Activated CD4-positive, alpha-beta T cell treated with anti-CD3 and anti-CD28 coated beads, Interleukin-2, amount 50 U/mL, for 48 hours (primary cell): ENCODE measurements at places on chromosomes 4 and X.
A peak's percentile ranks its signal among the peaks of the same experiment; 100 is the strongest.

DNA sequence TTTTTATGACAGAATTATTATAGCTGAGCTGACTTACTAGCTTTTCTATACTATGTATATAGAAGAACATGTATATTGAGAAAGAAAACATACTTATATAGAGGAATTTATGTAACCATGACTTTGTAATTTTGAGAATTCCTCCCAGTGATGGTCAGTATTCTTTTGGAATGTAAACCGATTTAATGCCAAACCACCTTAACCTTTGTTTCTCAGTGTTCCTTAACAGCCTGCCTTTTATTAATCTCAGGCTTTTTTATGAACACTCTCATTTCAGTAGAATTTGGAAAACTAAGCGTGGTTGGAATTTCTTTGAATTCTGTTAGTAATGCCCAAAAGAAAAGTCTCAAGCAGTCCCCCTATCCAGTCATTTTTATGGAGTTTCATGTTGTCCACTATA lies 47.0 kb downstream of the MOSPD2 start:
- no peak for DNase-seq

GRCh38 chr4:130025701-130026100 lies 929.7 kb downstream of the C4orf33 start:
- no peak for DNase-seq

DNA sequence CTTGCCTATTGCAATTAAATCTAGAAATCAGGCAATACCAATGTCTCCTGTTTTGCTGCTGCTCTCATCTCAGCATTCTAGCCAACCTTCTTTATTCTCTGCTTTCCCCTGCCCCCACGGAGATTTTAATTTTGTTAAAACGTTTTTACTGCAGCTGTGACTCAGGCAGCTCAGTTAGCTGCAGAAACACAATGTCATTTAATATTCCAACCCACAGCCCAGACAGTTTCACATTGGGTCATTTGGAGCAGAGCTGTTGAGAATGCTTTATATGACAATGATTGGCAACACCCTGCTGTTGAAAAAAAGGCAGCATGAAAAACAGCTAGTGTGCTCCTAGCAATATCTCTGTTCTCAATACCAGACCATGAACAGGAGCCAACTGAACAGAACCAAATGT lies 12.6 kb upstream of the SLC10A4 start:
- no peak for DNase-seq

- DNase-seq: no peak
Measured at GRCh38 chr4:103137446-103137827, 37.8 kb upstream of the BDH2 start.

GRCh38 chr4:40687676-40688389 lies 58.2 kb upstream of the RBM47 start:
- no peak for DNase-seq

DNA sequence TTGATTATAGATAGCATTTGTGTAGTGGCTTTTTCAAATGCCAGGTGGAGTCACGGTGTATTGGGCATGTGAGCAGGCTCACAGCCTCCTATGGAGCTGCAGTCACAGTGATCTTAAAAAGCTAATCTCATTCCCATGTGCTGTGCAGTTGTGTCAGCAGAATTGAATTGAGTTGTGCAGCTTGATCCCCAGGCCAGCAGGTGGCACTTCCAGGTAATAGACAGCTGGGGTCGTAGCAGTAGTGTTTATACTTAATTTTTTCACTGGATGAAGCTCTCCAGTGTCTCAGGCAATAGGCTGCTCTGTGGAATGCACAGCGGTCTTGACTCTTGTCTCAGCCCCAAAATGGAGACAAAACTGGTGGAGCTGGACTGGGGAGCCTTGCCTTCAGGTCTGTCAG lies 1028.1 kb downstream of the SH3BGRL start:
- no peak for DNase-seq

DNA sequence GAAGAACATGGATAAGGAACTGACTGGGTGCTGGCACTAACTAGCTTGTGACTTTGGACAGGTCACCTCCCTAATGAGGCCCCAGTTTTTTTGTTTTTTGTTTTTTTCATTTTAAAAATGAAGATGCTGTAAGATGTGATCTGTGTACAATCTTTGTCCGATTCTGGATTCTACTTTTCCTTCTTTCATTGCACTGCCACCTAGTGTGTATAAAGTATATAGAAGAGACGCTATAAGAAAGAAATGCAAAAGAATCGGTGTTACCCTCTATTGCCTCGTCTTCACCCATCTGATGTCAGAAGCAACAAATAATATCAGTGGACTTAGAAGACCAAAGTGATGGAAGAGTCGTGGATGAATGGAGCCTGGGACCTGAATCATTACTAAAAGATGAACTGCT lies 58.6 kb upstream of the P2RY10 start:
- no peak for DNase-seq

DNA sequence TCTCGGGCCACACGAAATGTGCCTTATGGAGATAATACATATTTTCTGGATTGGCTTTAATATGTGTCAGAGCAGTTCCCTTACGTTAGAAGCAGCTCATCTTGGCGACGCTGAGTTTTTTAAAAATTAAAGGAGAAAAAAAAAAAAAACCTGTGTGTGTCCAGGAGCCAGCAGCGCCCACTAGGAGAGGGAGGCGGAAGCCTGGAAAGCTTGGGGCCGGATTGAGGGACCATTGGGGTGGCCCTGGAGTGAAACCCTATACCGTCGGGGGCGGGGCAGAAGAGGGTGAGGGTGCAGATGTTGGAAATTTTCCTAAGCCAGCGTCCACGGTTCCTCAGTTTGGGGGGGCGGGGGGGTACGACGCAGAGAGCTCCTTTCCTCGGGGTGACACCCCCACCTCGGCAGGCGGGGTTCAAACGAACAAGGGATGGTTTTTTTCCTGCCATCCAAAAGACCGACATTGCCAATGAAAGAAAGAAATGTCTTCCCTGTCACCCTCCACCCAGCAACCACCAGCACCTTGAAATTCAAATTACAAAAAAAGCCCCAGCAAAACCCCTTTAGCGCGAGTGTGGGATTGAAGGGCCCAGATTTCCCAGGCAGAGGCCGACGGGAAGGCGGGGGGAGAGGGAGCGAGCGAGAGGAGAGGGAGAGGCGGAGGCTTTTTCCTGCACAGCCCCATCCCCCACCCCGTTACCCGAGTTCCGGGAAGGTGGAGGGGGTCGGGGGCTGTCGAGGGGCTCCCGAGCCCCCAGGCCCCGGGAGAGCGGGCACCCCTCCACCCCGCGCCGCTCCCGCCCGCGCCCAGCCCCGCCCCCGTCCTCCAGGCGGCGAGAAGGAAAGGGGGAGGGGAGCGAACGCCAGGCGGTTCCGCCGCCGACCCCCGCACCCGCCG lies 859 bp downstream of the SMARCA1 start:
- no peak for DNase-seq

- no peak for DNase-seq
Measured at GRCh38 chrX:81348388-81348787, 146.5 kb downstream of the SH3BGRL start.

DNA sequence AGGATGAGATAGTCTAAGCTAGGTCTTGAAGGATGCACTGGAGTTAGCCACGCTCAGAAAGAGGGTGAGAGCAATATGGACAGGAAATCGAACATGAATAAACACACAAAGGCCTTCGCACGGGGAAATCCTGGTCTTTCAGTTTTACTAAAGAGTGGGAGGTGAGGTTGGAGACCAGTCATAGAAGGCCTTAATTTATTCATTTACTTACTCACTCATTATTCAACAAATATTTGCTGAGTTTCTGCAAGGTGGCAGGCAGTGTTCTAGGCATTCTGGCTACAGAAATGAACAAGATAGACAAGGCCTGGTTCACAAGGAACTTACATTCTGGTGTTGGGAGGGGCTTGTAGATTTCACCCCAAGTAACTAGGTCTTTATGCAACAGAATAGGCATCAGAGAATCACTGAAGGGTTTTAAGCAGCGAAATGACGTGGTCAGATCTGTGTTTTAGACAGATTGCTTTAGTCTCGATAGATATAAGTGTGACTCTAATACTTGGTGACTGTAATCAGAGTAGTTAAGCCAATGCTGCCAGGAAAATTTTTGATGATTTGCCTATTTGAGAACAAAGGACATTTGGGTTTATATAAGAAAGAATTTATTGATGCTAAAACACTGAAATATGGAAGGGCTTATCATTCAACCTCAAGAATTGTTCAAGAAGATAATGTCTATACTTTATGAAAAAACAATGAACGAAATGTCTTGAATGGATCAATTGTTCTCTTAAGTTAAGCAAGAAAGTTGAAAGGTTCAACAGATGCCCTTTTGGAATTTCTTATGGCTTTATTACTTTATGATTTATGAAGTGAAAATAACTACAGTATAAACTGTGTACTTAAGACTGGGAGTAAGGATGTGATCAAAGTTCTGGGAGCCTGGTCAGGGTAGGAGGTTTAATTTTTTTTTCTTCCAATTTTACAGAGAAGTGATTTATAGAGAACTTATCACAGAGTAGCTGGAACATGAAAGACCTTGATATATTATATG lies 184.4 kb upstream of the CASK start:
- peak; percentile 35 for DNase-seq

DNA sequence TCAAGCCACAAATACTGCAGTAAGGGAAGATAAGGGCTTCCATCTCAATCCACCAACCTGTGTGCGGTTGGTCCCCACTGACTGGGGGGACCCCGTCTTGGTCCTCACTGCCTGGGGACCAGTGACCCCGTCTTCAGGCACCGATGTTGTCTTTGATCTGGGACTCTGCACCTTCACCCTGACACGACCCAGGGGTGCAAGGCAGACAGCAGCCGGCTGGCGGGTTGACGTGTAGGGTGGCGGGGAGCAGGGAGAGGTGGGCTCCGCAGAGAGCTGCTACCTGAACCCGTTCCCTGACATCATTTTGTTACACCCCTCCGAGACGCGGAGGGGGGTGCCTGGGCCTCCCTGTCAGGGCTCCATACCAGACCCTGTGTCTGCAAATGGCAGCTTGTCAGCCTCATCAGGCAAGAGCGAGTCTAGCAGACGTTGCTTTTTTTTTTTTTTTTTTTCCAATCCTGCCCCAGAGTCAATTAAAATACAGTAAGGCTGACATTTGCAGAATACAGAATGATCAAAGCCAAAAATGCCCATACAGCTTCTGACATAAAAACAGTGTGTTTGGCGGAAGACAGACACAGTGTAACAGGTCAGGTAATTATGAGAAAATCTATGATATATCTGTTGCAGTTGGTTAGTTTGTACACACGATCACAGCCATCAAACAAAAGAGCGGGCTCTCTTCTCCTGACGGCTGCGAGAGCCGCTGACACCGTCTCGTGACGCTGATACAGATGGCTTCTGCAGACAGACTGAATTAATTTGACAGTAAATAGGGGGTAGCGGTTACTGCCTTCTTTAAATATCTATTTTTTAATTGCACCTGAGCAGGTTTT lies 118.6 kb downstream of the CRLF2 start:
- no peak for DNase-seq

DNA sequence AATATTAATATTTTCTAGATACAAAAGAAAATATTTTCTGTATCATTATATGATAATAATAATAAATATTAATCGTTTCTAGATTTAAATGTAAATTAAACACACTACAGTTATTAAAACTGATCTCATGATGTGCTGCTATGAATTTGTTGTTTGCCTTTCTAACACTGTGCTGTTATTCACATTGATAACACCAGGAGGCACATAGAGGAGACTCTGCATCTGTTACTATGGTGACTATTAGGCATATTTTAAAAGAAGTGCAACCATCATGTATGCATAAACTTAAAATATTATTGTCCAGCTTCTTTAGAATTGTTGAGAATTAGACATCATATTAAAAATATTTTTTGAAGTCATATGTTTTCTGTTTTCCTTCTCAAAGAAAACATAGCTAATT lies 11.8 kb upstream of the PDGFC start:
- DNase-seq: no peak

DNA sequence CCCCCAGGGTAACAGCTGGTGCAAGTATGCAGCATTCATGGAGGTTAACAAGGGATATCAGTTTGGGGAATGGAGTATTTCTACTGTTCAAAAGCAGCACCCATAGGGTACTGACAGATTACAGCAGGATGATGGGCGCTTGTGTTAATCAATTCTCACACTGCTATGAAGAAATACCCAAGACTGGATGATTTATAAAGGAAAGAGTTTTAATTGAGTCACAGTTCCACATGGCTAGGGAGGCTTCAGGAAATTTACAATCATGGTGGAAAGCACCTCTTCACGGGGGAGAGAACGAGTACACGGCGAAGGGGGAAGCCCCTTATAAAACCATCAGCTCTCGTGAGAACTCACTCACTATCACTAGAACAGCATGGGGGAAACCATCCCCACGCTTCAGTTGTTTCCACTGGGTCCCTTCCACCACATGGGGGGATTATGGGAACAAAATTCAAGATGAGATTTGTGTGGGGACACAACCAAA lies 64.1 kb downstream of the TNIP2 start:
- DNase-seq: peak; percentile 52

GRCh38 chrX:10341309-10341708 lies 184.5 kb downstream of the CLCN4 start:
- DNase-seq: no peak

- DNase-seq: no peak
Measured at GRCh38 chrX:104864296-104864695, 298.3 kb downstream of the IL1RAPL2 start.

GRCh38 chr4:95534032-95534431 lies 14.7 kb downstream of the UNC5C start:
- DNase-seq: no peak

DNA sequence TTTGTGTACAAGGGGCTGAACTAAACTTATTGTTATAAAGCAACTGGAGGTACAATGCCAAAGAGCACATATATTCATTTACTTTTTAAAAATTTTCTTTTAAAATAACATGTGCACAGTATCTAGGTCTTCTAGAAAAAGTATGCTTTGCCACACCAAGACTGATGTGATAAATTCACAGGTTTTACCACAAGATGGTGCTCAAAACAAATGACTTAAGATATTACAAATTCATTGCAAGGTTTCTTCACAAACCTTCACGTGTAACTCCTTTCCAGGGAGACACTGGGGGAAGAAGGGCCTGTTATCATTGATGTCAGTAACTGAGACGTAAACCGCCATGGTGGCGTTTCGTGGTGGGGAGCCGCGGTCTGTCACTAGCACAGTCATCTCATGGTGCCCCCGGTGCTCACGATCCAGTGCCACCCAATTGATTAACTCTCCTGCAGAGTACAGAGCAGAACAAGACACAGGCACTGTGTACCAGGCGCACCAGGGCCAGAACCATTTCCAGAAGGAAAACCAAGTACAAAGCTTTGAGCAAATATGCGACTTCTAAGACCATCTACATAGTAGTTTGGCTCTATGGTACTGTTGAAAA lies 162.2 kb downstream of the DCHS2 start:
- DNase-seq: no peak

GRCh38 chr4:38209654-38210053 lies 249.5 kb downstream of the PTTG2 start:
- no peak for DNase-seq

GRCh38 chr4:140168474-140168873 lies 14.5 kb upstream of the MAML3 start:
- DNase-seq: no peak

- DNase-seq: no peak
Measured at GRCh38 chr4:8591626-8592365, 769 bp upstream of the CPZ start.

DNA sequence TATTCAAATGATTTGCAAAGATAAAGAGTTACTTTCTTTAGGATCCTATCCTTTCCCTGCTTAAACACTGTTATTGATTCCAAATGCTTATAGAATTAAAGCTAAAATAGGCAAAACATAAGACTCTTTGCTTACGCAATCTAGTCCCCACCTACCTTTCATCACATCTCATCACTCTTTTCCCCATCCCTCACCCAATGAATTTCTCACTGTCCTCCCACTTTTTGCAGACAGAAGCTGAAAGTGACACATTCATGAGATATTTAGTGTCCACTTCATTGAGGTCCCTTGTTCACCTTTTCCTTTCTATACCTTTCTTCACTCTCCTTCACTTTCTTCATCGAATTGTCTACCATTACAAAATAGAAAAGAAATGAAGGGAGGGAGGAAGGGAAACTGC lies 424 bp downstream of the SATL1 start:
- DNase-seq: no peak
